Kidney epithelial cell (primary cell): ENCODE measurements at places on chromosomes 2 and 18.

DNA sequence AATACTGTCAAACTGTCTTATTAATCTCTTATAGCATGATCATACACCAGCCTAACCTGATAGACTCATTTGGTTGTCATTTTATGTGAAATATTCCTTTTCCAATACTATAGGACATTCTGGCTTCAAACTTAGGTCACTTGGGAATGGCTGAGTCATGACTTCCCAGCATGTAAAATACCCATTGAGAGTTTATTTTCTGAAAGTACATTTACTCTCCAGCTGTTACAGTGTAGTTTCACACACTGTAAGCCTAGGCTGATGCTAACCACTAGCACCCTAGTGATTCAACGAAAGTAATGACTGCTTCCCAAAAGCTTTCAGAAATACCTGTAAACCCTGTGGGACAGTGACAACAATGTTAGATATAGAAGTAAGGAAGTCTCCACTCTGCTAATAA is 93.8 kb downstream of the FIGN start:
- no peak for DNase-seq

GRCh38 chr2:60353406-60353800 is 200.1 kb downstream of the BCL11A start:
- DNase-seq, result no peak

GRCh38 chr2:116499389-116499788 is 1315.1 kb upstream of the DDX18 start:
- DNase-seq, result no peak

DNA sequence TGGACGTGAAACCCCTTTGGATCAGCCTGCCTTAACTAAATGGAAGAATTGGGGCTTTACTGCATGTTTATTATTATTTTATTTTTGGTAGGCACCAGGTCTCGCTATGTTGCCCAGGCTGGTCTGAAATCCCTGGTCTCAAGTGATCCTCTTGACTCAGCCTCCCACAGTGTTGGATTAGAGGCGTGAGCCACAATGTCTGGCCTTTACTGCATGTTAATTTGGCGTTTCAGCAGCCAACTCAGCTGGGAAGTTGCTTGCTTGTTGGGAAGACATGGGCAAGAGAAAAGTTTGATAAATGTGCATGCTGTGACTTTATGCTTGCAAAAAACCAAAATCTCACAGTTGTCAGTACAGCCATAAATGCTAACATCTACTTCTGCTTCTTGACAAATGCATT is 105.1 kb downstream of the FMNL2 start:
- no peak for DNase-seq

GRCh38 chr18:10057401-10057893 is 143.6 kb downstream of the VAPA start:
- DNase-seq, result no peak

- DNase-seq, result no peak
These were observed 74.0 kb upstream of the SULT1C3 start for GRCh38 chr2:108165729-108166128.
